Endodermal cell (in vitro differentiated cells): ENCODE measurements at places on chromosomes 3 and 15. TPM values are rescaled to one million over a fixed set of nuclear protein-coding genes. Genes with fewer than 3 reads are reported as not detected.
A peak's percentile ranks its signal among the peaks of the same experiment; 100 is the strongest.

GRCh38 chr3:47012342-47013230 lies 33.1 kb downstream of the NBEAL2 start:
- DNase-seq = peak; percentile 52

The GBE1 gene
- total RNA-seq = 8.4 to 85.8 TPM (median 8.8 TPM) in 3 replicates

DNA sequence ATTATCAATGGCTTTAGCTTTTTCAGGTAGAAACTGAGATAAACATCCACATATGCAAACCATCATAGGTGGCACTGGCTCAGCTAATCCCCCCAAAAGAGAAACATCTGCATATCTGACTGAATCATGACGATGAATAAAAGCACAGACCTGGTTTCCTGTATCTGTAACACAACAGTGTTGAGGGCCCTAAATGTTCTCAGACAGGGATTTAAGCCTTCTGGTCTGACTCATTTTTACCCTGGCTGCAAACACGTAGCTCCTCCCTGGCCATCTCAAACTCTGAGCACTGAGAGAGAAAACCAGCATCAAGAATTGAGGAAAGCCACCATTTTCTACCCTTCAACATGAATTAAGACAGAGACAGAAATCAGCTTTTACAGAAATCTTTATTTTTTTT lies 35.2 kb downstream of the GLB1 start:
- DNase-seq = no peak

GRCh38 chr3:196115678-196116083 lies 33.8 kb upstream of the TFRC start:
- DNase-seq = no peak

The PLA2G4E gene
- total RNA-seq = not detected in 3 replicates

The PLOD2 gene
- total RNA-seq = 35.8 and 37.9 TPM in 2 replicates

GRCh38 chr3:80769683-80770082 lies 991.8 kb downstream of the GBE1 start:
- no peak for DNase-seq

- DNase-seq = no peak
These were observed 16.3 kb downstream of the SNX33 start for GRCh38 chr15:75663931-75664421.

DNA sequence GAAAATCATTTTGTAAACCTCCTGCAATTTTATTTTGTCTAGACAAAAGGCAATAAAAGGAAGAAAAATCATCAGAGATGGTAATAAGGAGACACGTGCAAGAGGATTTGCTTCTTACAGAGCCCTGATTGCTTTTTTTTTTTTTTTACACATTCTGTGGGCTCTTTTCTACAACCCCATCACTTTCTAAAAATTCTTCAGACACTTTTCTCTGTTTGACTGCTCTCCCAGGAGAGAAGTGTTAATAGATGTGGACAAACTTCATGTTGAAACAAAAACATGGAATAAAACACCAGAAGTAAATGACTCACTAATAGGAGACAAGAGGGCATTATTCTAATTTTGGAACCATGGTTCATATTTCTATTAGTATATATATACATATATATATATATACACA lies 114.4 kb upstream of the TPRG1 start:
- DNase-seq = no peak

DNA sequence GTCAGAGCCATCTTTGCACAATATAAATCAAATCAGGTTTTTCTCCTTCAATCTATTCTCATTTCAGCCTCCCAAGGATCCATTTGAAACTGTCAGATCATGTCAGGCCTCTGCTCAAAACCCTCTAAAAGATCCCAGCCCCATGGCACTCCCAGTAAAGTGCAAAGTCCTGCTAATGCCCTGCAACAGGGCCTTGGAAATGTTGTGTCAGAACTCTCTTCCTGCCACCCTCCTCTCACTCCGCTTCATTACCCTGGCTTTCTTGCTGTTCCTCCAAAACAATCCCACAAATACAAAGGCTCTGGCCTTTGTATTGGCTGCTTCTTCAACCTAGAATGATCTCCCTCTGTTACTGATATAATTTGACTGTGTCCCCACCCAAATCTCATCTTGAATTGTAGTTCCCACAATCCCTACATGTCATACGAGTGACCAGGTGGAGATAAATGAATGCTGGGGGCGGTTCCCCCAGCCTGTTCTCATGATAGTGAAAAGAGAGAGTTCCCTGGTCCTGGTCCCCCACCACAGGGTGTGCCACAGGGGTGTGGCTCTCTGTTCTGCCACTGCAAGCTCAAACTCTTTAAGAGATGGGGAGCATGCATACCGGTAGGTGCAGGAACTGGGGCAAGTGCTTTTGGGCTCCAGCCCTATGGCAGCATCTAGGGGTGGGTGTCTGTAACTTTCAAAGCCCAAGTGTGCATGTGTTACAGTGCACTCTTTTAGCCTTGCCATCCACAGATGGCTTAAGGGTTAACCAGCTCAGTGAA lies 22.9 kb upstream of the TRA2B start:
- no peak for DNase-seq

DNA sequence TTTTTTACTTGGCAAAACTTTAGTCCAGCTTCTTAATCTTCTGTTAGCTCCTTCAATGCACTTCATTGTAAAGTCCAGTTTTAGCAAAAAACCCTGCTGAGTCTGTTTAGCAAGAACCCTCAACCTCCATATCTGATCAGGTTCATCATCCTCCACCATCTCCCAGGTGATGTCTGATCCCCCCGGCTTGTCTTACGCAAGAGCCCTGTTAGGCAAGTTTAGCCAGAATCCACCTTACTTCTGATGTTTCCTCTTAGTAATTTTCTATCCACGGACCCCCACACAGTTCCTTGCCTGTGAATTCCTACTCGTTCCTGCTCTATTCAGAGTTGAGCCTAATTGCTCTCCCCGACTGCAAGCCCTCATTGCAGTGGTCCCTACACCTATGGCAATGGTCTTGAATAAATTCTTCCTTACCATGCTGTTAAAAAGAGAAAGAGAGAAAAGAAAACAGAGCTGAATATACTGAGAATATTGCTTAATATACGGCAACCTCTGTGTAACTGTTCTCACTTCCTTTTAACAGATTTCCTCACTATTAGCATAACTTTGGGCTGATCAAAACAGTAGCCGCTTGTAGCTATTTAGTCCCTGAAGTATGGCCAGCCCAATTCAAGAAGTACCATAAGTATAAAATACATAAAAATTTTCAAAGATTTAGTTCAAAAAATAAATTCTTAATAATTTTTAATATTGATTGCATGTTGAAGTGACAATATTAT lies 78.7 kb upstream of the MME start:
- DNase-seq = no peak

DNA sequence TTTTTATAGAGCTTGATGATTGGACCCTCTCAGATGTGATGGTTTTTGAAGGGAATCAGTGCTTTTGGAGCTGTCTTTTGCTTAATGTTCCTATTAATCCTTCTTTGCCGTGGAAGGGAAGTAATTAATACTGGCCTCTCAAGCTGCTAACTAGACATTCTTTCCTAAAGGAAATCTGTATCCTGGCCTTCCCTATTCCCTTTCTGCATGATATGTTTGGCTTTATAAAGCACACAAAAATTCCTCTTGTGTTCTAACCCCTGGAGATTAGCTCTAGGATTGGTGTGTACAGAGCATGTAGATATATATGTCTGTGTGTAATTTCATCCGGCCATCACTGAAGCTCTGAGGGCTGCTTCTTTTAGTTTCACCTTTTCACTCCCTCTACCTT lies 6.9 kb downstream of the ATXN7 start:
- no peak for DNase-seq

- no peak for DNase-seq
These were observed 1.8 kb upstream of the TGFBR2 start for GRCh38 chr3:30604558-30604957.

The SNX33 gene
- total RNA-seq = 13.7 to 20.3 TPM (median 18.9 TPM) in 3 replicates

GRCh38 chr3:46982546-46982945 lies 3.1 kb downstream of the NBEAL2 start:
- DNase-seq = no peak

DNA sequence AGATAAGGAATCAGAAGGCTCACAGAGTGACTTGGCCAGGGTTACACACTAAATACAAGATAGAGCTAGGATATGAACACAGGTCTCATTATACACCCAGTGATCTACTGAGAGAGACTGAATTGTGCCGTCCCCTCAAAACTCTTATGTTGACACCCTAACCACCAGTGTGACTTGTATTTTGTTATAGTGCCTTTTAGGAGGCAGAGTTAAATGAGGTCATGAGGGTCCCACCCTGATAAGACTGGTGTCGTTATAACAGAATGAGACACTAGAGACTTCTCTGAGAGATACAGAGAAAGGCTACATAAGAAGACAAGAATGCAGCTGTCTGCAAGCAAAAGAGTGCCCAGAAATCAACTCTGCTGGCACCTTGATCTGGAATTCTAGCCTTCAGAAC lies 12.6 kb downstream of the KPNA1 start:
- DNase-seq = no peak

- DNase-seq = peak; percentile 17
These were observed 67.9 kb downstream of the APBA2 start for GRCh38 chr15:28953573-28954195.

The COL6A5 gene
- 0.04 to 0.07 TPM in 2 of 3 replicates, not detected in the other for total RNA-seq

GRCh38 chr3:16618721-16619120 lies 13.5 kb upstream of the DAZL start:
- no peak for DNase-seq

- no peak for DNase-seq
These were observed 11.0 kb downstream of the EXOG start for GRCh38 chr3:38507120-38507519.

GRCh38 chr15:81312790-81313543 lies 11.0 kb downstream of the STARD5 start:
- DNase-seq = no peak

- no peak for DNase-seq
These were observed 43.2 kb upstream of the PTPN23 start for GRCh38 chr3:47337656-47338055.

The VEPH1 gene
- 3.9 to 21.3 TPM (median 17.1 TPM) in 3 replicates for total RNA-seq

GRCh38 chr3:188976407-188976806 lies 195.4 kb upstream of the TPRG1 start:
- no peak for DNase-seq

GRCh38 chr3:42923606-42924005 lies 17.7 kb downstream of the ZNF662 start:
- DNase-seq = no peak

GRCh38 chr15:100002086-100002620 lies 268.9 kb upstream of the LYSMD4 start:
- no peak for DNase-seq
